ENCODE measurements at places on chromosomes 2 and 18.

- no peak for DNase-seq
These were observed 71.3 kb downstream of the TNFRSF11A start for GRCh38 chr18:62396381-62396780.

- DNase-seq, result no peak
These were observed 402.0 kb upstream of the LRRTM1 start for GRCh38 chr2:80706541-80706940.

DNA sequence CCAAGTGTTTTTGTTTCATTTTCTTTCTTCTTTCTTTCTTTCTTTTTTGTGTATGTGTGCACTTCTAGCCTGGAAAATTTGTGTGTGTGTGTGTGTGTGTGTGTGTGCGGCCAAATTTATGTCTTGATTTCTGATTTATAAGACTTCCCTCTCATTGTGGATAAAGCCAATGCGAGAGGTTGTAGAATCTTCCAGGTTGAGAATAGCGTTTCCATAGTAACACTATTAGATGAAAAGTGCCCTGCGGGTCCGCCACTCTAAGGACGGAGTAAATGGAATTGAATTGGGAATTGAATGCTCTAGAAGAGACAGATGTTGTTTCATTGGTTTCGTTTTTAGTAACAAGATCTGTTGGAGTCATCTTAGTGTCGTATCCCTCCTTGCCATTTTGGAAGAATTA lies 81.6 kb downstream of the MEIS1 start:
- DNase-seq, result no peak

DNA sequence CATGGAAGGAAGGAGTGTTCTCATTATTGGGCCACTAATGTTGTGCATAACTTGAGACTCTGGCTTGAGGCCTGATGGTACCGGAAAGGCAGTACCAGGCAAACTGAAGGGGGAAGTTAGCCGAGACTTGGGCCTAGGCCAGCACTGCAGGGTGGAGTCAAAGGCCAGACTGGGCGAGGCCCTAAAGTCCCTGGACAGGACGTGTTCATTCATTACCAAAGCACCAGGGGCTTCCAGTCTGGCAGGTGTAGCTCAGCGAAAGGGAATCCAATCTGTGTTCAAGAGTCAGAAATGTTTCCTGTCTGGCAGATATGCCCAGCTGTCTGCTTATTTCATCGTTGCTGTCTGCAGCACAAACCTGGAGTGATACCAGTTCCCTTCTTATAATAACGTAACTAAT lies 4.7 kb upstream of the ITSN2 start:
- no peak for DNase-seq

DNA sequence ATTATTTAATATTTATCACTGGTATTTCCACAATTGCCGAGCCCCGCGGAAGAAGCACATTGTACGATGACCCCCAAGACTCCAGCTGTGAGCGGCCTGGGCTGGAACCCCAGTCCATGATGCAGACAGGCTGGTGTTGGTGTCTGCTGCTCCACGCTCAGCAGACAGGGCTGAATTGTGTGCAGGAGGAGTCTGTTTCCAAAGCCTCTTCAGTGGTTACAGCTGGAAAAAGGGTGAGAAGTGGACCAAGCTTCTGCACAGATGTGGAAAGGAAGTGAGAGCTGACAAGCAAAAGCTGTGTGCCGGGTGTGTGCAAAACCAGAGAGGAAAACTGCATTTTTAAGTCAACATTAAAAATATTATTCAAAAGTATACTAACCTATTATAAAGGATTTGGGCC lies 500.4 kb downstream of the GALR1 start:
- no peak for DNase-seq

- no peak for DNase-seq
These were observed 35.8 kb downstream of the FOSL2 start for GRCh38 chr2:28428486-28428885.

GRCh38 chr2:74583504-74583903 lies 29.0 kb downstream of the DOK1 start:
- DNase-seq, result no peak
